ENCODE measurements at places on chromosomes 2 and 18.

DNA sequence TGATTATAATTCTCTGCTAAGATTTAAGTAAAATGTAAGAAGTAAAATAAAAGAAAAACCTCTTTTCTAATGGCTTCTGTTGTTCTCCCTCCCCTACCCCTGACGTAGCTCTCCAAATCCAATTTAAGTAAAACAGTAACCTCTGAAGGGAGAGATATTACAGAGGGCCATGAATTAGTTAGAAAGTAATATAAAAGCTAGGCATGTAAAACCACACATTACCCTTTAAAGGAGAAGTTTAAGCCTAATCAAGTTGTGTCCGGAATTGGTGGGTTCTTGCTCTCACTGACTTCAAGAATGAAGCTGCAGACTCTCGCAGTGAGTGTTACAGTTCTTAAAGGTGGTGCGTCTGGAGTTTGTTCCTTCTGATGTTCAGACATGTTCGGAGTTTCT, 116.9 kb upstream of the SCN7A start:
- DNase-seq = no peak

GRCh38 chr18:26549263-26550094, 1.1 kb upstream of the KCTD1 start:
- DNase-seq = peak; percentile 49

DNA sequence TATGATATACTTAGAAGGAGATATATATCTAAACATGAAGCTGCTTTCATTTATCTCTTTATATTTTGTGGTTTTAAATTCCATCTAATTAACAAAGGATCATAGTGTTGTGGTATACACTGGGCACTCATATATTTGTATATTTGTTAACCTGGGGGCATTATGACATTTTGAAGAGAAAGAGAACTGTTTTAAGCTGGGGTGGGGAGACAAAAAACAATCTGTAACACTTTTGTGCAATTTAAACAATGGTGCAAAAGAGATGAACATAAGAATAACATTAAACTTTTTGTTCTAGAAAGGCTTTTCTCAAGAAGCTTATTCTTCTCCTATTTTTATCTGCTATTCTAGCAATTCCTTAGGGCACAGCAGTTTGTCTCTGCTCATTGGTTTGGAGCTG, 842.0 kb upstream of the CDH2 start:
- DNase-seq = no peak

DNA sequence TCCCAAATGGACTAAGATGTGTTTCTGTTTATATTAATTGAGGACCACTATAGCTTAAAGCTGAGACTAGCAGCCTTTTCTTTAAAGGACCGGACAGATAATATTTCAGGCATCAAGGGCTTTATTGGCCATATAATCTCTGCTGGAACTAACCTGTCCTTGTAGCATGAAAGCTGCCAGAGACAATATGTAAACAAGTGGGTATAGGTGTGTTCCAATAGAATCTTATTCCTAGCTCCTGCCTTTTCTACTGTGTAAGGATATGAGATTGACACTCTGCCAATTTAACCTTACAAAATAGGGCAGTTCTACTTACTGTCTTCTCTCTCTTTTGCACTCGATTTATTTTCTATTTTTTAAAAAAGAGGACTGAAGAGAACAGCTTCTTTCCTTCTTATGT, 74.0 kb downstream of the RHBDD1 start:
- no peak for DNase-seq

- no peak for DNase-seq
Observed at GRCh38 chr2:102112692-102113665, 29.6 kb upstream of the IL1R1 start.

GRCh38 chr18:26483633-26484032, 64.7 kb downstream of the KCTD1 start:
- no peak for DNase-seq

DNA sequence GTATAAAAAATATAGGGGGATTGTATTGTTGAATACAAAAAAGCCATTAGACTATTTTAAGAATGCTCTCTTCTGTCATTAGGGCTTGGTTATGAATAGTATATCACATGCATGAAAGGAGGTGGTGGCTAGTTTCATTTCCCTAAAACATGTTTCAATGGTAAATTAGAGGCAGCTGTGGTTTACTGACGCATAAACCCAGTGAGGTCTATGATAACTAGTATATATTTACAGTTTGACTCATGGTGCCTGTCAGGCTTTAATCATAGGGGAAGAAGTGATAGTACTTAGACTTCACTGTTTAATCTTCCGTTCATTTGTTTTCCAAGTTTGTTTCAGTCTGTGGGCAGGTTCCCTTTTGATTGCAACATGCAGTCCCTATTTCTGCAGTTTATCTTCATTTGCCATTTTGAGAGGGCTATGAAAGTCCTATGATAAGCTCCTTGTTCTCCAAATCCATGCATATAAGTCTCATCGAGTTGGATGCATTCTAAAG, 55.1 kb upstream of the MAP4K3 start:
- DNase-seq = peak; percentile 92

DNA sequence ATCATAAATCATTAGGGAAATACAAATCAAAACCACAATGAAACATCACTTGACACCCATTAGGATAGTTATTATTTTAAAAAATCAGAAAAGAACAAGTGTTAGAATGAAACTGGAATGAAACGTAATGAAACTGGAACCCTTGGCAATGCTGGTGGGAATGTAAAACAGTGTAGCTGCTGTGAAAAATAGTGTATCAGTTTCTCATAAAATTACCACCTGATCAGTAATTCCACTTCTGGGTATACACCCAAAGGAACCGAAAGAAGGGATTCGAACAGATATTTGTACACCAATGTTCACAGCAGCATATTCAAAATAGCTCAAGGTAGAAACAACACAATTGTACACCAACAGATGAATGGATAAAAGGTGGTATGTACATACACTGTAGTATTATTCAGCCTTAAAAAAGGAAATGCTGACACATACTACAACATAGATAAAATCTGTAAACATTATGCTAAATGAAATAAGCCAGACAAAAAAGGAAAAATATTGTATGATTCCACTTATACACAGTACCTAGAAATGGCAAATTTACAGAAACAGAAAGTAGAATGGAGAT, 27.0 kb downstream of the ROCK1 start:
- DNase-seq = no peak

- no peak for DNase-seq
Observed at GRCh38 chr2:57906152-57906732, 140.4 kb upstream of the VRK2 start.

DNA sequence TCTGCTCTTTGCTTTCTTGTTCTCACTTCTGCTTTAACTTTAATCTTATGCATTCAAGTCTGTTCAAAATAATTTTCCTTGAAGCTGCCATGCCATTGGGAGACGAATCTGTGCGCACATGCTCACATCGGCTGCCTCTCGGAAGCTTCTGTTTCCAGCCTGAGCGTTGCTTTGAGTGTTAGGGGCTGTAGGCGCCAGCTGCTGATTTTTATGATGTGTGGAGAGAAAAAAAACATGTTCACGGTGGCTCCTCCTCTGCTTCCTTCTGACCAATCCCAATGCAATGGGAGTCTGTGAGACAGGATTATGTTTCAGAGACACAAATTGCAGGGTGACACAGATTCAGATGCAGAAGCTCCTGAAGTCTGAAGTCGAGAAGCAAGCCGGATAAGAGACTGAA, at the start of gene MC4R:
MC4R (minus strand) TSS at position 180 of the 400 bp plus-strand sequence. CDS start 426 bp downstream, outside the sequence.
- DNase-seq = no peak

GRCh38 chr2:158990397-158991214, 22.2 kb downstream of the TANC1 start:
- DNase-seq = peak; percentile 97

DNA sequence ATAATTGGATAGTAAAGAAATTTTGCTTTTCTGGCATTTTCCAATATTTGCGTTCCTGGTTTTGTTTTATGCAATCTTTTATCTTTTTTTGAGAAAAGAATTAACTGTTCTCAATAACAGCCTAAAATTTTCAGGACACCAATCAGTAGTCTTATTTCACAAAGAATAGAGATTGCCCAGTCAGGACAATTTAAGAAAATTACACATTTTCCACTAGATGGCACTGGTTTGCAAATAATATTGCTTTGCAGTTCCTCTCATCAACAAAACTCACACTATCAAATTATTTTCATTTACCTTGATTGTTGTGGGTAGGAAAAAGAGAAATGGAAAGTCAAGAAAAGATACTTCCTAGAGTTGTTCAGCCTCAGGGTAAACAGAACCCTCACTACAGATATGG, 2.4 kb upstream of the RBM45 start:
- DNase-seq = peak; percentile 11

GRCh38 chr2:241798631-241799521, 10.1 kb upstream of the NEU4 start:
- no peak for DNase-seq

DNA sequence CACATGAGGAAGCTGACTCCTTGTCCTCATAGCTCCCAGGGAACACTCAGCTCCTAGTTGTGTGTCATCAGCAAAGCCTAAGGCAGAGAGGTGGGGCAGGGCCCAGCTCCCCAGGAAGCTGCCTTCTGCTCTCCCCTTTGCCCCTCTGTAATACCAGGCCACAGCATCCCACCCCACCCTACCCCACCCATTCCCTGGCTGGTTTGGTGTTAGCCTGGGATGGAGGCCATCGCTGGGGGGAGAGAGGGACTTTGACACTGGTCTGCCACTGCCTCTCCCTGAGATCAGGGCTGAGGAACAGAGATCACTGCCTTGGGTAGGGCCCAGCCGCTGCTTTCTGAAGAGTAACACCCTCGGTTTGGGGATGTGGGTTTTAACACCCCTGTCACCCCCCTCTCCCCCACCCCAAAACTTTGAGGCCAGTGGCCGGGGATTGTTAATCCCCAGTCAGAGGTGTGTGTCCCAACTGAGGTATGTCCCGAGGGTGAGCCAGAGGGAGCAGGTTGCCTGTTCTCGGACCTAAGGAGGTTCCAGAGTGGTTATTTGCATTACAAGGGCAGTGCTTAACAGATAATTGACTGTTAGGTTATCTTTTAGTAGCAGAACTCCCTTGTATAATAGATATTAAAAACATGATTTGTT, 41.4 kb downstream of the TET3 start:
- no peak for DNase-seq

DNA sequence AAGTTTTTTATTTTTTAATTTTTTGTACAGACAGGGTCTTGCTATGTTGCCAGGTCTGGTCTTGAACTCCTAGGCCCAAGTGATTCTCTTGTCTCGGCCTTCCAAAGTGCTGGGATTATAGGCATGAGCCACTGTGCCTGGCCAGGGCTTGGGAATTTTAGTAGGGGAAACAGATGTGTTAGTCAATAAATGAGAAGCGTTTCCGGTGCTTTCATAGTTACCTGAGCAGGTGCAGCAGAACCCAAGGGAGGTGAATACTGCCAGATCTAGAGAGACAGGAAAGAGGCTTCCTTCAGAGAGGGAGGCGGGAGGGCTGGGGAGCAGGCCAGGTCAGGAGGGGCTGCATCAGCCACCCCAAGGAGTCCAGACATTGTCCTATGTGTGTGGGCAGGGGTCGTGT, 30.5 kb upstream of the IMPA2 start:
- no peak for DNase-seq

- no peak for DNase-seq
Observed at GRCh38 chr18:62324181-62324828, 805 bp upstream of the TNFRSF11A start.

GRCh38 chr2:236861944-236862343, 223.7 kb upstream of the COPS8 start:
- no peak for DNase-seq

DNA sequence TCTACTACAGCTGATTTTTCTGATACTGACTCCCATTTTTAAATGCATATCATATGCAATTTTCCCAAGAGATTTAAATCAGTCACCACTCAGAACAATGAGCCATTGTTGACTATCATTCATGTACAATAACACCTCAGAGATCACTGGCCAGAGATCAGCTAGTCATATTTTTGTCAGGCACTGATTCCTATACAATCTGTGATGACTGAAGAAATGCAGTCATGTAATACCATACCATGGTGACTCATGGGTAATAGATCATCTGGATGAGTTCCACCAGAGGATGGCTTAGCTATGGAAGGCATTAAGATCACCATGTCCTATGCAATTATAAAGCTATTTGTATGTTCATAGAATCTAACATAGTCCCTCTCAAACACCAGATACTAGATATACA, 285.7 kb upstream of the DCC start:
- DNase-seq = no peak

Measured in HS-5 (cell line).